Stimulated activated CD4-positive, alpha-beta T cell treated with anti-CD3 and anti-CD28 coated beads, Interleukin-12 subunit alpha, Interleukin-12 subunit beta, amount 100 ng/mL, for 48 hours (primary cell): ENCODE measurements at places on chromosomes 6 and 20.

DNA sequence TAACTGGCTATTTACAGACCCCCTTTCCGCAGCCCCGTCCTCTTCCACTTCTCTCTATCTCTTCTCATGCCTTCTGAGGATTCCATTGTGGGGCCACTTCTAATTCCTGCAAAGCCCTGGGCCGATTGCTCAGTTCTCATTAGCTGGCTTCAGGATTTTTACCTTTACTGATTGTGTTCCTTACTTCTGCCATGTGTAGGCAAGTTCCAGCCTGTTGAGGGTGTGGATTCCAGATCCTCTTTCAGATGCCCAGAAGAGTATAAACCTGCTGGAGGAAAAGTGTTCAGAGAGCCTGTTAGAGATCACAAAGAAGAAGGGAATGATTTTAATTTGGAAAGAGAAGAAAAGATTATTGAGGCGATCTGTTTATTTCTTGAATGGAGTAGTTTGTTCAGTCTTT is 5.4 kb downstream of the DSE start:
- no peak for DNase-seq

- no peak for DNase-seq
These were observed 70.1 kb downstream of the SLX4IP start for GRCh38 chr20:10504994-10505730.

DNA sequence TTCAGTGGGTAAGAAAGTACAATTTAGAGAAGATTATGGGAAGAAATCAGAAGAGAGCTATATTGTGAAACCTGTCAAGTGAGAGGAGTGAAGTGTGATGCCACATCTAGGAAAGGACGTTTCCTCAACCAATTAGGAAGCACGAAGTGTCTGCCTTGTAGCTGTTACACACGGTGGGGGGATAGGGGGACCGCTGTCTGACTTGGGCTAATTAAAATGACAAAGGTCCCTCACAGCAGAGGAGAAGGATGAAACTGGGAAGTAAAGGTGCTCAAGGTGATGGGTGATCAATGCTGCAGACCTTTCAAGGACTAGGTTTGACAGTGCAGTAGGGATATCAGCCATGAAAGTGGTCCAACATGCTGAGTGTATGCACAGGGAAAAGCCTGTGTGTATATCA is 181.1 kb upstream of the PRSS16 start:
- no peak for DNase-seq

GRCh38 chr20:62159839-62160238 is 16.3 kb downstream of the SS18L1 start:
- DNase-seq, result peak; percentile 68

DNA sequence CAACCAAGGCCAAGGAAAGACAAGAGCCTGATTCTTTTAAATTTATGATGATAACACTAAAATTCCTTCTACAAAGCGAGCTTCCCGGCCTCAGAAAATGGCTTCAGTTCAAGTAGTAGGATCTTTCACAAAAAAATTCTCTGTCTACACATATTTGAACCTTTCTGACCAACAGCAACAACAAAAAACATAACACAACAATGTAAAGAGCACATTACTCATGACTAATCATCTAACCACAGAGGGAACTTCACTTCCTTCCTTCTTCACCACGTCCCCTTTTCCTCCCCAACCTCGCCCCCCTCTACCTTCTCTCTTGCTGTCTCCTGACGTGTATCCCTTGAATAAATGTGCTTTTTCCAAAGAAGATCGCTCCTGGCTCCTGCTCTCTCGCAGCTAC is 228.2 kb downstream of the MYLK4 start:
- no peak for DNase-seq

DNA sequence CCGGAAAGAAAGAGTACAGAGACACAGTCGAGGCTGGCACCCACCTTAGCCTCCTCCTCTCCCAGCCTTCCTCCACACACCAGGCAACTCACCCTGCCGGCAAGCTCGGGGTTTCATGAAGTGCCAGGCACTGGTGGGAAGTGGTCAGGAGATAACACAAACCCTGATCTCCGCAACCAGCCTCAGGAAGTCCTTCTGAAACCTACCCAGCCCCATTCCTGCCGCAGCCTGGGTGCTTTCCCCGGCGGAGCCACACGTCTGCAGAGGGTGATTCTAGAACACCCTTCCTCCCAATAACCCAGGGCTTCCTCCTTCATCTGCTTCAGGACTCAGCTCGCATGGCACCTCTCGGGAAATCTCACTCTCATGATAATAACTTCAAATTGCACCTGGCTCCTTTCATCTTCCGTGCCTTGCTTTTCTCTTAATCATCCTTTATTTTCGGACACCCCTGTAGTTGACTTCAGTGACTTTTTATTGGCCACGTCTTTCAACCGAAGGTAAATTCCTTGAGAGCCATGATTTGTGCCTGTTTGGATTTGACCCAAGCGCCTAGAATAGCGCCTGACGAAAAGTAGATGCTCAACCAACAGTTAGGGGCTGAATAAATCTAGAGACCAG is 8.7 kb upstream of the HLA-E start:
- DNase-seq, result peak; percentile 58

GRCh38 chr20:34977365-34978091 is 21.9 kb downstream of the MYH7B start:
- no peak for DNase-seq

DNA sequence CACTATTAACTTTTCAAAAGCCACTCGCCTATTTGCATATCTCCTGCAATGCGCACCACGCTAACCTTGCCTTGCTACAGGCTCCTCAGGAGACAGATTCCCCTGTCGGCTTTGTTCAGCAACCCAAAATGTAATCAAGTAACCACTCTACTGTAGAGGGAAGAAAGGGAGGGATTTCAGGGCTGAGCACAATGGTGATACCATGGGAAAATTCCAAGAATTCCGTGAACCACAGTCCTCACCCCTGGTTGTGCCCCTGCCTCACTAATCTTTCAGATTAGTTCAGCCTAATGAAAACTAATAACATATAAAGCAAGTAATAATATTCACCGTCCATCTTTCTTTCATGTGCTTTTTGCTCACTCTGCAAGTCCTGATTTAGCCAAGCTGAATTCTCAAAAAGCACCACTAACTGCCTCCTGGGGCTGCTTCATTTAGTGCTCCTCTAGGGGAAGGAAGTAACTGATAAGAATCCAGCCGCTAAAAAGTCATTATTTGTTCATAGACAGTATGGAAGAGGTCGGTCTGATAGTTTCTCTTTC is 6.6 kb downstream of the CITED2 start:
- no peak for DNase-seq

GRCh38 chr6:135701426-135701825 is 150.1 kb upstream of the PDE7B start:
- DNase-seq, result no peak

GRCh38 chr6:53803081-53803860 is 8.5 kb downstream of the LRRC1 start:
- no peak for DNase-seq
